ENCODE measurements at places on chromosomes 2 and 18.

DNA sequence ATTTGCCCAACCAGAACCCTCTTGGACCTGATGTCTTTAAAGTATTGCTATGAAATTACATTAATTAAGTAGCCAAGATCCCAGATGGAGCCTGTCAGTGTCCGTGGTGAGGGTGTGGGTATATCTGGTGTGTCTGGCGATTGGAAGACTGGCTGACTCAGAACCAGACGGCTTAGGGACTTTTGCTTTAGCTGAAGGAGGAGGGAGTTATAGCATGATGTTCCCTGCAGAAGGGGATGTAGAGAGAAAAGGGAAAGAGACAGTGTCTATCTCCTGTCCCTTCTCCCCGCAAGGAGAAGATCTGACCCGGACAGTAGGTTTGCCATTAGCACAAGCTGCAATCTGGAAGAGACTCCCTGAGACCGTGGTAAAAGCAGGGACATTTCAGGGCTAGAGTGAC lies 60.6 kb downstream of the POU3F3 start:
- DNase-seq: no peak

- DNase-seq: no peak
Measured at GRCh38 chr2:108560241-108560811, 26.1 kb downstream of the LIMS1 start.

- no peak for DNase-seq
Measured at GRCh38 chr2:232466221-232466620, 10.3 kb downstream of the ALPI start.

GRCh38 chr2:191174442-191174841 lies 23.6 kb upstream of the STAT4 start:
- no peak for DNase-seq

GRCh38 chr2:55859875-55860274 lies 63.7 kb downstream of the EFEMP1 start:
- no peak for DNase-seq

GRCh38 chr2:113278742-113279139 lies at the start of gene PAX8:
Gene PAX8 (minus strand): TSS chr2:113278921. CDS start chr2:113278394, 527 bp downstream.
- no peak for DNase-seq

DNA sequence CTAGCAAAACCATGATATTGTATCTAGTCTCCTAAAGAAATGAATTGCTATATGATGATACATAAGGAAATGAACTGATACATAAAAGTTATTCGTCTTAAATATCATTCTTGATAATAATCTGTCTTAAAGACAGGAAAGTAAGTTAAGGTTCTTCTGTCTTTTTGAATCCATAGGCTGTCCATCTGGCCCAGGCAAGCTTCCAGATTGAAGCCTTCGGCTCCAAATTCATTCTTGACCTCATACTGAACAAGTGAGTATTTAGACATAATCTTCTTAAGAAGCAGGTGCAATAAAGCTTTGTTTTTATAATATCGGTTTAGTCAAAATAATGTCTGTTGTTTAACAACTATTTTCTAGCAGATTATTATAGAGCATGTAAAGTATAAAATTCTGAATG lies 37.7 kb downstream of the ADAM23 start:
- DNase-seq: no peak

GRCh38 chr2:207394203-207394781 lies 135.5 kb upstream of the CREB1 start:
- DNase-seq: no peak

DNA sequence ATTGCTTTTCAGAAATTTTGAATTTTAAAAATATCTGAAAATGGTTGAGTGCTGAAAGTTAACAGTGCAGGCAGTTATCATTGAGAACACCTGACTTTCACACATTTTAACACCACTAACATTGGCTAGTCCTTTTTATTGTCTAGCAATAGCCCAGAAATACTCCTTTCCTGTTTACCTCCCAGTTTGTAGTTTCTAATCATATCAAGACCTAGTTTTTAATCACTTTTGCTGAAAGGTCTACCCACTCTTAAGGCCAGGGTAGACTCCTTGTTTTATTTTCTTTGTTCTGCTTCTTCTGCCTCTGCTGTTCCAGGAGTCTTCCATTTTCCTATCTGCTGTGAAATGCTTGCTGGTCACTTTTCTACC lies 72.1 kb downstream of the UBE2E3 start:
- DNase-seq: no peak

GRCh38 chr18:45456090-45457021 lies 158.9 kb upstream of the SLC14A2 start:
- peak; percentile 95 for DNase-seq

DNA sequence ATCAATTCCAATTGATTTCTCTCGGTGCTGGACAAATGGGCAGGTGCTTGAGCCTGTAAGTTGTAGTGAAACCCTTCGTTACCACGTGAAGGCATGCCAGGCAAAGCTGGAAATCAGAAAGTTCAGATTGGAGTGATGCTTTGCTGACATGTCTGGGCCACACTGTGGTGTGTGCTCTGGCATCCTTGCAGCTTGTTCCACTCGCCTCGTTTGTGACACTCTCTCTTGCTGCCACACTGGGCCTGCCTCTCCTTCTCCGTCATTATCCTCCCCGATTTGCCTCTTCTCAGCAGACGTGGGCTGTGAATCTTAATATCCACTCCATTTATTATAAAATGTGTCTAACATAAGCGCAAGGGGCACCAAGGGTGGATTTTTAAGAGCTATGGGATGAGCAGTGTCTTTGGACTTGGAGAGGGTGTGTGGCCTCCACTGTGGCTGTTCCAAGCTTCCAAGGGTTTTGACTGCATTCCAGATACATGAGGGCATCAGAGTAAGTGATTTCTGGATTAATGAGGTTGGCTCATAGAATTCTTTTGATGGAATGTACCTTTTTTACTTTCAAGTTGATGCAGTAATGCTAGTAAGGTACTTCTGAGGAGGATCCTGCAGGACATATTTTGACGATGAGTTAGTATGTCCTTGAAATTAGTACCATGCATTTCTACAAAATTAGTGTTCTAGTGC lies 238.8 kb downstream of the TPGS2 start:
- DNase-seq: no peak

GRCh38 chr2:240455647-240456446 lies 20.4 kb downstream of the GPC1 start:
- DNase-seq: no peak

DNA sequence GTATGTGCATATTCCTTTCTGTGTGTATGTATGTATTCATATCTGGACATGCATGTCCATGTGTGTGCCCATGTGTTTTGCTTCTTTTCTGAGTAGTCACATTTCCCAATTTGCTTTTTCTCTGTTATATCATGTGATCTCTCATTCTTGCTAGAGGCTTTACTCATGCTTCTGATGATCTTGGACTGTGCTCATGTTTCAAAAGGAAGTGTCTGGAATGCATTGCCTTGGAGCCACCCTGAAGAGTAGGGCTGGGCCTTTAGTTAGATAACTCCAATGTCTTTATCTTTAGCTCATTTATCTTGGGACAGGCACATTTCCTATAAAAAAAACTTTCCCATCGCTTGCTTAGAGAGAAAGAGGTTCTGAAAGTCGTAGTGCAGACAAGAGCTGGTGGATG lies 859.2 kb downstream of the CNTNAP5 start:
- DNase-seq: no peak

GRCh38 chr2:134727385-134727784 lies 8.6 kb upstream of the TMEM163 start:
- DNase-seq: no peak

DNA sequence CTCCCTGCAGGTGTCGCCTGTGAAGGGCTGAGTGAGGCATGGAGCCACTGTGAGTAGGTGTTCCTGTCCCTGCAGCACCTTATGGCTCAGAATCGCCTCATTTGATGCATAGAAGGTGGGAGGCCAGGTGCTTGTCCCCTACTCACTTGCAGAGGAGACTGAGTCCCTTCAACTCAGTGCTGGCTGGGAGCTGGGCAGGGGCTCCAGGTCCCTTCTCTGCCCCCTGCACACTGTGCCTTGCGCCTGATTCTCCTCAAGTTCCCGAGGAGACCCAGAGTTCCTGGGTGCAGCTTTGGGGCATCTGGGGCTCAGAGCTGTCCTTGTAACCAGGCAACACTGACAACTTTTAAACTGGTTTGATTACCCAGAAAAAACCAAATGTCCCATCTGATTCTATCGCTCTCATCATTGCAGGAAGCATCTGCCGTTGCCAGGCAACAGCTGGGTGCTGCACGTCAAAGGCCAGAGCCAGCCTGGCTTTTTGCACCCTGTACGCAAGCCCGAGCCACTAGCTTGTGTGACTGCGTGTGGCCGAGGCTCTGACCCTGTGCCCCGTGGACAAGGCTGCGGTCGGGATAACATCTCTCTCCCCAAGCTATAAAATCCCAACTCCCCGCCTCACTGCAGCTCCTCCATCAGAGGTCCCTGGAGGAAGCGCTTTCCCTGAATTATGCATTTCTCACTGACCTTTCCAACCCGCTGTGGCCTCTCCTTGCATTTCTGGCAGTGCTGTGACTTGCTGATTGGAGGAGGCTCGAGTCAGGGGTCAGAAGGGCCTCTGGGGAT lies 130.8 kb upstream of the HDAC4 start:
- DNase-seq: no peak

GRCh38 chr18:12053289-12053688 lies 40.4 kb upstream of the ANKRD62 start:
- no peak for DNase-seq

DNA sequence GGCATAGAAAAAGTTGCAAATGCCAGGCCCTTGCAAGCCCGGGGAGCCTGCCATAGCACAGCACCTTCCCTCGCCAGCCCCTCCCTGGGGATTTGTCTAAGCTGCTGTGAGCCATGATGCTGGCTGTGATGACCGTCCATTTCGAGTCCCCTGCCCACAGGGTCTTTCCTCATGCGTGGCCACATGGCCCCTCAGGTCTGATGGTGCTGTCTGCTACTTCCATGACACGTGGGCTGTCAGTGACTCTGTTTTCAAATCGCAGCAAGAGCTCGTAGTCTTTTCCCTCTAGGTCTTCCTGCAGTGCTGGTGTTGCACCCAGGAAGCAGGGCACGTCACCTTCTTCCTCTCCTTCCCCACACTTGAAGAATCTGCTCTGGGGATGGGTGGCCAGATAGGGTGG lies 15.5 kb upstream of the GNAL start:
- no peak for DNase-seq

DNA sequence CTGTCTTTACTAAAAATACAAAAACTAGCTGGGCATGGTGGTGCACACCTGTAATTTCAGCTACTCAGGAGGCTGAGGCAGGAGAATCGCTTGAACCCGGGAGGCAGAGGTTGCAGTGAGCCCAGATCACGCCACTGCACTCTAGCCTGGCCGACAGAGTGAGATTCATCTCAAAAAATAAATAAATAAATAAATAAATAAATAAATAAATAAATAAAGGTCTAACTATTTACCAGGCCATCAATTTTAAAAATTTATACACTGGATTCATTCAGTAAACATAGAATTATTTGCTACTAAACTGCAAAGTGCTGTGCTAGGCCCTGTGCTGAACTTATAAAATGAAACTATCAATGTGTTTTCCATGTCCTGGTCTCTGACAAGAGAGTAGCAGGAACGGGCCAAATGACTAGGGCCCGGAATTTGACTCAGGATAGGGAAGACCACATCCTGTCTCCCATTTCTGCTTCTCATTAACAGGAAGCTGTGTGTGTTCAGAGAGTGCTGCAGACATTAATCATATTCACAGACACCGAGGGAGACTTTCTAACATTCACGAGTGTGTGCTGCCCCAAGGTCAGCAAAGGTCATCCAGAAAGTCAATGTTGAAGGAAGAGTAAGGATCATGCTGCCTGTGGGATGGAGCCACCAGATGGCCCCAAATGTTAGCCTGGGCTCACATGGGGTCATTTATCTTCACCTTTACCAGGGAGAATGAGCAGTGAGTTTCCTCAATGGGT lies 95.8 kb downstream of the SPP2 start:
- no peak for DNase-seq

DNA sequence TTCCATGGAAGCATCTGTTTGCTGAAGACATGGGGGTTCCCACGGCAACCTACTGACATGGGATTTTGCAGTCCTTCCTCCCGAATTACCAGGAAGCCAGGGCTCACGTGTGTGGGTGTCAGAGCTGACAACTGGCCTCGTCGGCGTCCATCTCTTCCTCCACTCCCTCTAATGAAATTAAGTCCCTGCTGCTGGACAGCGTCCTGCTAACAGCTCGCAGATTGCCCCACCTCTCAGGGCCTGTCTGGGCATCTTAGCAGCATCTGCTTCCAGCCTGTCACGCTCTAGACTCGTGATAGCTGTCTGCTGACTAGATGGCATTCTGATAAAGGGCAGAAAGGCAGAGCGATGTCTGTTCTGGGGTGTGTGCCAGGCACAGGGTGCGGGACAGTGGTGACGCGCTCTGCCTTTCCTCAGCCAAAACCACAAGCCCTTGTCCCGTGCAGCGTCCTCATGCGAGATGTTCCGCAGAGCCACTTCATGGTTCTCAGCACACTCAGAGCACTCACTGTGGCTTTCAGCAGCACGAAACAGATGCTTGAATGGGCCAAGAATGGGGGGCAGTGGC lies 161.1 kb downstream of the ARL4C start:
- DNase-seq: peak; percentile 85

DNA sequence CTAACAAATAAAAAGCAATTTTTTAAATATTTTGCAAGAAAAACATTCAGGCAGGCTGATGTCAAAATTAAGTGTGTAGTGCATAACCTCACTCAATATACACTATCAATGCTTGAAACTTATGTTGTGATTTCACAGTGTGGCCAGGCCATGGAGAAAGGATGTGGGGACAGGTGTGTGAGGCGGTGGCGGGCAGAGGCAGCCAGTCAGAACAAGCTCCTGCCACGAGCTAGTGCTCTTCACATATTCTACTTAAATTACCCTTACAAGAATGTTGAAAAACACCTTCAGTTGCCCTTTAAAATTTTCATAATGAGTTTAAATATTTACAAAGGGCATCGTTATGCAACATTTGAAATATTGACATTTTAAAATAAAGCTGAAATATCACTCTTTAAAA lies 43.2 kb downstream of the CYB5A start:
- no peak for DNase-seq

- no peak for DNase-seq
Measured at GRCh38 chr18:61064911-61065310, 268.3 kb upstream of the CDH20 start.

DNA sequence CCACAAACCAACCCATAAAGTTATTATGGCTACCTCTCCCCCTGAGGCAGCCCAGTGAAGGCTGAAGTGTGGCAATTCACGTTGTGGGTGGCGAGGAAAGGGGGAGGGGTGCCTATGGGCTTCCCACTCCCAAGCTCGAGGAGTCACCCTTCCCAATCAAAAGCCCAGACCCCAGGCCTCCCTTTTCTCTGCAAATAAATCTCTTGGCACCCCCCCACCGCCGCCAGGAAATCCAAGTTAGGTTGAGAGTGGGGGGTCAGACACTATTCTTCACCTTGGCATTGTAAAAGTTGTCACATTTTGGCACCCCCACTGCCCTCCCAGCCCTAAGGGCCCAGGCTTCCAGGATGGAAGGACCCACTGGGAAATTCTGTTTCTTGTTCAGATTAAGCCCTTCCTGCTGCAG lies 6.9 kb downstream of the ANKRD53 start:
- no peak for DNase-seq

- no peak for DNase-seq
Measured at GRCh38 chr2:47089083-47089464, 66.0 kb downstream of the STPG4 start.

- no peak for DNase-seq
Measured at GRCh38 chr2:46550686-46551404, 71.5 kb downstream of the TMEM247 start.

- no peak for DNase-seq
Measured at GRCh38 chr2:17000184-17000482, 334.5 kb upstream of the CYRIA start.
